ENCODE measurements at places on chromosomes 2 and 18. TPM values are rescaled to one million over a fixed set of nuclear protein-coding genes. Genes with fewer than 3 reads are reported as not detected.

- no peak for DNase-seq
- H3K27ac ChIP-seq: peak overlapping the region; percentile 18
- no peaks in the 10 kb centered on the region for H3K27me3 ChIP-seq
Observed at GRCh38 chr2:235594964-235595363, 101.1 kb downstream of the AGAP1 start.

DNA sequence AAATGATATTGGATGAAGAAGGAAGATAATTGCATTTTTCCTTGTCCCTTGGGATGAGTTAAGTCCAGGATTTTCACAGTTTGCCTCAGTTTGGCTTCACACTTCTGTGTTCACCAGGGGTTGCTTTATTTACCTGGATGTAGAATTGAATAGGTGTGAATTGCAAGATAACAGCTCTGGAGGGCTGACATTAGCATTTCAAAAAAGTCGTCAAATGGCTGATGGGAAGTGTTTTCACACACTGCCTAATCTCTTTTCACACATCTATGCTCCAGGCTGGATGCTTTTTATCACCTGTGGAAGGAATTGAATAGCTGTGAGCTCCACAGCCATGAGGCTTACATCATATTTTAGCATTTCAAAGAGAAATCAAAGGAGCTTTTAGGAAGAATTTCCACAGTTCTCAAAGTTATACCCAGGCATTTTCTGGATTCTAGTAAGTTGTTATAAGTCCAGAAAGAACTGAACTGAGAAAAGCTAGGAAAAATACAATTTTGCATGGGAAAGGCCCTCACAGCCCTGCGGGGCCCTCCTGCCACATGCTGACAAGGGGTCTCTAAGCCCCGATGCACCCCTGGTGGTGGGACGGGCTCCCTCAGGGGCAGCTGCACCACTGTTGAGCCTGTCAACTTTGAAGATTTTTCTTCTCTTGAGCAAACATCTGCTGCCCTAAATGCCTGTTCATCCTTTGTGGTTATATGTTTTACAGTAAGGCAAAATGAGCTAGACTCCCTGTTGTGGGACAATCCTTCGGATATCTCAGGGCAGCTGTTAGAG is 43.9 kb downstream of the TEX51 start:
- no peaks in the 10 kb centered on the region for H3K4me1 ChIP-seq
- DNase-seq: no peak
- H3K27me3 ChIP-seq: no peaks in the 10 kb centered on the region
- H3K27ac ChIP-seq: no peak overlapping the region
- H3K4me3 ChIP-seq: no peak overlapping the region
- no peaks in the 10 kb centered on the region for H3K36me3 ChIP-seq

GRCh38 chr2:236642584-236643291 is 73.1 kb downstream of the ACKR3 start:
- peak; percentile 62 for DNase-seq
- H3K4me3 ChIP-seq: no peak overlapping the region

GRCh38 chr2:234373060-234373459 is 123.8 kb downstream of the ARL4C start:
- no peaks in the 10 kb centered on the region for H3K36me3 ChIP-seq
- H3K4me3 ChIP-seq: no peak overlapping the region
- no peak overlapping the region for H3K27ac ChIP-seq
- no peak for DNase-seq

DNA sequence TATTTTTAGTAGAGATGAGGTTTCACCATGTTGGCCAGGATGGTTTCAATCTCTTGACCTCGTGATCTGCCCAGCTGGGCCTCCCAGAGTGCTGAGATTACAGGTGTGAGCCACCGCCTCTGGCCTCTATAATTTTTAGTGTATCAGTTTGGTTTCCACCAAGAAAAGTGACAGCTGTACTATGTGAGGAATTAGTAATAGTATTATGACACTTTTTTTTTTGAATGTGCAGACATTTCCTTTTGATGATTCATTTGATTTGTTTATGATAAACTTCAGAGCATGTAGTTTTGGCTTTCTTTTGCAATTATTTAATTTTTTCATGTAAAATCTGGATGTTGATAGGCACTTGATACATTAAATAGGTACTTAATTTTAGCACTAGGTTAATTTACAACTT is 61.5 kb downstream of the PTPN4 start:
- no peak overlapping the region for H3K4me3 ChIP-seq
- DNase-seq: no peak
- no peak overlapping the region for H3K27ac ChIP-seq
- peaks cover 7% of the 10 kb centered on the region for H3K4me1 ChIP-seq
- H3K36me3 ChIP-seq: no peaks in the 10 kb centered on the region

GRCh38 chr2:75612108-75612861 is 34.3 kb upstream of the MRPL19 start:
- H3K36me3 ChIP-seq: no peaks in the 10 kb centered on the region
- peaks cover 6% of the 10 kb centered on the region for H3K4me1 ChIP-seq
- peaks cover 12% of the 10 kb centered on the region for H3K27me3 ChIP-seq
- no peak for DNase-seq
- no peak overlapping the region for H3K4me3 ChIP-seq

GRCh38 chr2:129301431-129301913 is 678.0 kb upstream of the RAB6C start:
- H3K27ac ChIP-seq: no peak overlapping the region
- H3K4me3 ChIP-seq: no peak overlapping the region
- no peak for DNase-seq
- peaks cover 6% of the 10 kb centered on the region for H3K4me1 ChIP-seq

SERPINB3 gene
- total RNA-seq: not detected

PNPT1 gene
- total RNA-seq: 28.9 TPM

GRP gene
- 1.7 TPM for total RNA-seq

DNER gene
- total RNA-seq: 1.2 TPM

KCTD1 gene
- total RNA-seq: 9.0 TPM

ZNF521 gene
- 12.7 TPM for total RNA-seq

NT5DC4 gene
- 0.53 TPM for total RNA-seq

GRCh38 chr2:230900336-230900995 is 24.6 kb downstream of the GPR55 start:
- H3K36me3 ChIP-seq: no peaks in the 10 kb centered on the region
- no peak overlapping the region for H3K27ac ChIP-seq
- no peaks in the 10 kb centered on the region for H3K27me3 ChIP-seq
- no peaks in the 10 kb centered on the region for H3K4me1 ChIP-seq

- DNase-seq: no peak
- H3K27me3 ChIP-seq: no peaks in the 10 kb centered on the region
- H3K27ac ChIP-seq: no peak overlapping the region
- no peaks in the 10 kb centered on the region for H3K36me3 ChIP-seq
- H3K4me1 ChIP-seq: no peaks in the 10 kb centered on the region
Observed at GRCh38 chr2:43759195-43759594, 14.6 kb upstream of the DYNC2LI1 start.

CNGA3 gene
- total RNA-seq: 0.18 TPM

- H3K36me3 ChIP-seq: no peaks in the 10 kb centered on the region
- DNase-seq: no peak
- H3K27ac ChIP-seq: no peak overlapping the region
- H3K27me3 ChIP-seq: no peaks in the 10 kb centered on the region
- H3K4me3 ChIP-seq: no peak overlapping the region
- H3K4me1 ChIP-seq: no peaks in the 10 kb centered on the region
Observed at GRCh38 chr2:21818212-21818795, 694.5 kb downstream of the TDRD15 start.

DNA sequence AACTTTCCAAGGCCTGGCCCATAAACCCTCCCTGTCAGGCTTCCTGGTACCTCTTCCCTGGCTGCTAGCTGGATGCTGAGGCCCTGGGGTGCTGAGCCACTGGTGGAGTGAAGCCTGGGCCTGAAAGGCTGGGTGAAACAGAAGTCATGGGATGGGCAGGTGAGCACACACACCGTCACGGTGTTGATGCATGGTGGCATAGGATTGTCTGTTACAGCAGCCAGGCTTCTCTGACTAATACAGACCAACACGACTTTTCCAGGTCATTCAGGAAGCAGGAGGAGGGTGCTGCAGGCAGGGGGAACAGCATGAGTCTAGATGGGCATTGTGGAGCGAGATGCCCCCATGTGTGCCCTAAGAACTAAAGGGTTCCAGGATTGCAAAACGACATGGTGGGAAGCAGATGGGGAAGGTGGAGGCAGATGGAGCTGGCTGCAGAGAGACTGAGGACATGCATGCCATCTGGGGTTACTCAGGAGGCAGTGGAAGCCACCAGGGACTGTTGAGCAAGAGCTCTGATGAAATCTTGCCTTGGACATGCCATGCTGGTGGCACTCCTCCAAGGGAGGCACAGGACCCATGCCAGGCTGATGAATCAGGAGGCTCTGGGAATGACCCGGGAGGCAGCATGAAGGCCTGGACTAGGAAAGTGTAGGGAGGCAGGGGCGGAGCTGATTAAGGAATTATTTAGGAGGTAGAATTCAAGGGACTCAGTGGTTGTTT is 480.9 kb downstream of the TSN start:
- DNase-seq: no peak
- H3K4me1 ChIP-seq: no peaks in the 10 kb centered on the region
- no peak overlapping the region for H3K27ac ChIP-seq

SERPINE2 gene
- total RNA-seq: 5.6 TPM

GRCh38 chr2:12719400-12720277 is 2.9 kb downstream of the TRIB2 start:
- no peak for DNase-seq
- peaks cover 5% of the 10 kb centered on the region for H3K27me3 ChIP-seq
- peak overlapping the region; percentile 88 for H3K4me3 ChIP-seq
- H3K27ac ChIP-seq: peak overlapping the region; percentile 95
- peaks cover 16% of the 10 kb centered on the region for H3K36me3 ChIP-seq

LYPD6 gene
- total RNA-seq: 0.47 TPM

RPE gene
- 45.1 TPM for total RNA-seq

DNA sequence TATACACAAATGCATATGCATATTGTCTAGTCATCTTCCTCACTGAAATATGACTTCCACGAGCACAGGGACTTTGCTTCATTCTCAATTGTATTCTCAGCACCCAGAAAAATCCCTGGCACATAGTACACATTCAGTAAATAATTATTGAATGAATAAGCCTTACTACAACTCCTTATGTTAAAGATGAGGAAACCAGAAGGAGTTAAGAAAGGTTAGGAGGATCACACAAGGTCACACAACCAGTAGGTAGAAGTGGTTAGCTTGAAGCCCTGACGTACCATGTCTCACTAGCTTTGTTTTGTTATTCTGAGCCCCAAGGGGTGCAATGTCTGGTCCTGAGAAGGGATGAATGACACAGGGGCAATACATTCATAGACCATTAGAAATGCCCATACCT is 220.9 kb upstream of the PID1 start:
- H3K27me3 ChIP-seq: no peaks in the 10 kb centered on the region
- H3K27ac ChIP-seq: no peak overlapping the region
- H3K4me3 ChIP-seq: no peak overlapping the region

GRCh38 chr2:12289120-12289802 is 427.5 kb upstream of the TRIB2 start:
- H3K4me3 ChIP-seq: no peak overlapping the region
- no peaks in the 10 kb centered on the region for H3K4me1 ChIP-seq
- H3K36me3 ChIP-seq: no peaks in the 10 kb centered on the region
- DNase-seq: no peak
- no peak overlapping the region for H3K27ac ChIP-seq
- no peaks in the 10 kb centered on the region for H3K27me3 ChIP-seq

- H3K4me1 ChIP-seq: no peaks in the 10 kb centered on the region
- no peak for DNase-seq
- H3K4me3 ChIP-seq: no peak overlapping the region
- no peak overlapping the region for H3K27ac ChIP-seq
- no peaks in the 10 kb centered on the region for H3K27me3 ChIP-seq
Observed at GRCh38 chr2:189426886-189427285, 14.4 kb upstream of the WDR75 start.

- H3K4me1 ChIP-seq: no peaks in the 10 kb centered on the region
- DNase-seq: no peak
- H3K27ac ChIP-seq: peak overlapping the region; percentile 49
- H3K27me3 ChIP-seq: no peaks in the 10 kb centered on the region
- H3K4me3 ChIP-seq: no peak overlapping the region
Observed at GRCh38 chr2:157107877-157108276, 149.6 kb upstream of the GALNT5 start.

DNA sequence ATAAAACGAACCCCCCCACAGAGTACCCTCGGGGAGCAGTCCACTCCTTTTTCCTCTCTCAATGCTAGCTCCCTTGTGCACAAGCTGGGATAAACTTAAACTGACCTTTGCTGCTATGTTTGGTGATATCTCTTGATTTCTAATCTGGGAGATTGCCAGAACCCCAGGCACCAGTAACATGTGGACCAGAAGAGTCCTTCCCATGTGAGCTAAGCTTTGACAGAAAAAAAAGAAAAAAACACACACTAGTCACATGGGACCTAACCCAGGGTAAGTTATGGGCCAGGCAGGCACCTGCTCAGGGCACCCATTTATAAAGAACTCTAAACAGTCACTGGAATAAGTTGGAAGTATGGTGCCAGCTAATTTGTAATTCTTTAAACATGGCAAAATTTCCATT is 242.6 kb downstream of the EN1 start:
- no peak overlapping the region for H3K27ac ChIP-seq
- no peak overlapping the region for H3K4me3 ChIP-seq
- no peaks in the 10 kb centered on the region for H3K4me1 ChIP-seq
- no peaks in the 10 kb centered on the region for H3K36me3 ChIP-seq
- DNase-seq: no peak

STON1 gene
- 33.4 TPM for total RNA-seq

GRCh38 chr2:3630631-3631030 is 27.4 kb upstream of the ALLC start:
- H3K4me3 ChIP-seq: no peak overlapping the region
- H3K36me3 ChIP-seq: no peaks in the 10 kb centered on the region
- peaks cover 7% of the 10 kb centered on the region for H3K4me1 ChIP-seq

DNA sequence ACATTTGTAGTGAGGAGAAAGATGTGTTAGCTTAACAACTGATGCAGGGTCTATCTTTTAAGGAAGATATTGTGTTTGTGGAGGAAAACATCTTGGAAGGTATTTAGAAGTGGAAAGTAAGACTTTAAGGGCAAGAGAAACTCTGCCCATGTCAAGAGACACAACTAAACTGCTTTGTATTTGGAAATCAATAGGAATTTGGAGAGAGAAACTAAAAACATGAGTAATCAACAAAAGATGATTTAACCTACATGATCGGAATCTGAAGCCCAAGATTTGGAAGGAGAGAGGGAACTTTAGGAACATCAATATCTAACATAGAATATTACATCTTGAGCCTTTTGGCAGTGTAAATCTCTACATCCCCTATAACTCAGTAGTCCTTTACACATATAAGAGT is 184.2 kb upstream of the COL3A1 start:
- no peaks in the 10 kb centered on the region for H3K4me1 ChIP-seq
- H3K27ac ChIP-seq: no peak overlapping the region
- H3K27me3 ChIP-seq: no peaks in the 10 kb centered on the region
- H3K36me3 ChIP-seq: no peaks in the 10 kb centered on the region
- no peak for DNase-seq

MTCL1 gene
- 7.9 TPM for total RNA-seq

LHCGR gene
- 0.30 TPM for total RNA-seq

C2orf72 gene
- 0.97 TPM for total RNA-seq

POTEI gene
- 0.24 TPM for total RNA-seq

Measured in lower lobe of right lung (tissue), 2 donors.